ENCODE measurements at places on chromosomes 2 and 18.

GRCh38 chr2:61993422-61994024, 88.0 kb downstream of the COMMD1 start:
- no peak for DNase-seq

DNA sequence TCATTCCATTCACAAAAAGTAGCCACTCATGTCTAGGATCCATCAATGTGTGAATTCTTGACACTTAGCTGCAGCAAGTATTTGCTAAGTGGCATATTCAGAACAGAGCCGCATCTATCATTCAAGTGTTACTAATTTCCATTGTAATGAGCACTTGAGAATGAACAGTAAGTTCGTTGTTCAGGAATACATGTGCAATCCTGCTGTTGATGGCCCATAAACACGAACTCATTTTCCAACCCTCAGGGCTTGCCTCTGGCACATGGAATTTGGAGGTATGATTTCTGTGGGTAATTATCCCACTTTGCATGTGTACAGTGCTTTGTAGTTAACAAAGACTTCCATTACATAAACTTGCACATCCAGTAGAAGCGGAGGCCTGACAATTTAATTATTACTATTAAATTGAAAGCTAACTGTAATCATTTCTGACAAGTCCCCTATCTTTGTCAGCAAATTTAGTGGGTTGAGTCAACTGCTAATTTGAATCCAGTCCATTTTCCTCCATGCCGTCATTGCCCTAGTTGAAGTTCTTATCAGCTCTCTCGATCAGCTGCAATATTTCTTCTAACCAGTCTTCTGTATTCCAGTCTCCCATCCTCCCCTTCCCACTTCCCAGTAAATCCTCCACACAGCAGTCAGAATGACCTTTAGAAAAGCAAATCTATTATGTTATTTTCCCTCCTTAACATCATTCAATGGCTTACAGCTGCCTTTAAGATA, 116.0 kb upstream of the AQP4 start:
- DNase-seq, result no peak

DNA sequence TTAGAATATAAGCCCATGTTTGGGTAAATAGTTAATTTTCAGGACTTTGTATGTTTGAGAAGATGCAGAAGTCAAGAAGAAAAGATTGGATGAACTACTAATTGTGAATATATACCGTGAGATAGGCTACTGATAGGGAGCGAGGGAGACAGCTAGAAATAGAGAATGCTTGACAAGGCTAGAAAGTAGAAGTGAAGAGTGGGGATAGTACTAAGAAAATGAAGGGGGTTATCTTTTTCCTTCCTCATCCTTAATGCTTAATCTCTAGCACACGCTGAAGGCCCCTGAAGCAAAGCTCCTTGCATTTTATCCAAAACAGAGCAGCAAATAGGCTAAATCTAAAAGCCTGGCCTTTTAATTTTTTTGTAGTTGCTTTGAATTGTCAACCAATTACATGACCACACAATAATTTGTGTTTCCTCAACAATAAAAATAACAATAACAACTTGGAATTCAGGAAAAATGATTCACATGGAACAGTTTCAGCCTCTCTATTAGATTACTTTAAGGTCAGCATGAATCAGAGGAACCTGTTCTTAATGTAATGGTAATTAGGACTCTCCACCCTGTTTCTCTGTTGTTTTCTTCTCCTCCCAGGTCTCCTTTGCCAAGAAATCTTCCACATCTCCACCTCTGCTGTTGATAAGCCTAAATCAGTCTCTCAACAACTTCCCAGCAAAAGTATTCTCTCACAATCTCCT, 1071.3 kb upstream of the ZEB2 start:
- DNase-seq, result no peak

- DNase-seq, result no peak
Observed at GRCh38 chr2:129191530-129191929, 787.9 kb upstream of the RAB6C start.

- no peak for DNase-seq
Observed at GRCh38 chr2:30491225-30491624, 44.2 kb downstream of the LCLAT1 start.

DNA sequence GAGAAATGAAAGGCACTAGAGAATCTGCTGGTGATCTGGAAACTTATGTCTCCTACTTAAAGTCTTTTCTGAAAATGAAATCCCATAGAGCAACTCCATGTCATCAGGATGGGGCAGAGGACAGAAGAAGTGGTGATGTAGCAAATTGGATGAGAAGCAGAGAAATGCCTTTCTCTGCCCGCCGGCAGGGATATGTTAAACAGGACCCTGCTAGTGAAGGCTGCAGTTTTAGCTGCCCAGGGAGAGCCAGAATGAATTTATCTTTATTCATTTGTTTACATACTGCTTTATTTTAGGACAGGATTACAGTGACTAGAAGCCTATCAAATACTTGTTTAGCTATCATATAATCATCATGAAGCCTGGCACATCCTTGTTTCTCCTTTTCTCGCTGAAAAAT, 247.0 kb downstream of the DOK6 start:
- DNase-seq, result no peak

- DNase-seq, result no peak
Observed at GRCh38 chr18:3790703-3791102, 340.7 kb downstream of the TGIF1 start.

- no peak for DNase-seq
Observed at GRCh38 chr18:10190564-10190963, 263.9 kb upstream of the APCDD1 start.

- no peak for DNase-seq
Observed at GRCh38 chr2:237405006-237405559, 8.9 kb downstream of the COL6A3 start.

DNA sequence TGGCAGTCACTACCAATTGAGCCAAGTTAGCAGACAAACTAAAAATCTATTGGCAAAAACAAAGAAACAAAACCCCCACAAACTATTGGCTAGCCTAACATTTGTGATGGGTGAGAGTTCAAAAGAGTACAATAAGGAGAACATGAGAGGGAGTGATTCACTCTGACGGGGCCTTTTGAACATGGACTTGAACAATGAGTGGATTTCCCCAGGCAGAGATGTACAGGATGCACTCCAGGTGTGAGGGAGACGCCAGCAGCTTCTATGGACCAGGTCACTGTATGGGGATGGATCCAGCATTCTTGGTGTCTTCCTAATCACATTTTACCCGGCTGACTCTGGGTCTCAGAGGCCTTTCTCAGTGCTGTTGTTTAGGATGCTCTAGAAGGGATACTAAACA, 167.5 kb upstream of the SMAD2 start:
- no peak for DNase-seq

- no peak for DNase-seq
Observed at GRCh38 chr18:24181806-24182205, 42.9 kb downstream of the CABYR start.

DNA sequence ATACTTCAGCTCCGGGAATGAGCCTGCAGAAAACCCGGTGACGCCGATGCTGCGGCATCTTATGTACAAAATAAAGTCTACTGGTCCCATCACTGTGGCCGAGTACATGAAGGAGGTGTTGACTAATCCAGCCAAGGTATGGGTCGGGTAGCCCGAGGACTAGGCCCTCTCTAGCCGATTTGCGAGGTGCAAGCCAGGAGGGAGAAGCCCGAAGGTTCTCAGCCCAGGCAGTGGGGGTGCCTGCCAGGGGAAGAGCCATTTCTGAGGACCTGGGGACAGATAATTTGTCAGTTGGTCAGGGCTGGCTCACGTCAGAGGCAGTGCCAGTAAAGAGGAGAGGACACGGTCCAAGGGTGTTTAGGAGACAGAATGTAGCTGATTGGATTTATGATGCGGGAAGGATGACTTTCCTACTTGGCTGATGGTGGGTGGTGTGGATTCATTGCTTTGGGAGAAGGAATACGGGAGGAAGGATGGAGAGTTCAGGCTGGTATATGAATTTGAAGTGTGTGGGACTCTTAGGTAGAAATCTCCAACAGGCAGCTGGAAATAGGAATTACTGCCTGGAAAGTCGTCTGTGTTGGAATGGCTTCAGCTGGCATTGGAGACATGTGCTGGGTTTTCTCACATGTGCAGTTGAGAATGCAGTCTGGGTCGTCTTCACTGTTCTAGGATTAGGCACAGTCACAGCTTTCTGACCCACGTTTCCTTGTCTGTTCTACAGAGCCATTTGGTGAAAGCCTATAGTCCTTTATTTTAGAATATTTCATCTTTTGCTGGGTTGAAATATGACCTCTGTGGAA, 874 bp downstream of the NDUFAF7 start:
- no peak for DNase-seq

DNA sequence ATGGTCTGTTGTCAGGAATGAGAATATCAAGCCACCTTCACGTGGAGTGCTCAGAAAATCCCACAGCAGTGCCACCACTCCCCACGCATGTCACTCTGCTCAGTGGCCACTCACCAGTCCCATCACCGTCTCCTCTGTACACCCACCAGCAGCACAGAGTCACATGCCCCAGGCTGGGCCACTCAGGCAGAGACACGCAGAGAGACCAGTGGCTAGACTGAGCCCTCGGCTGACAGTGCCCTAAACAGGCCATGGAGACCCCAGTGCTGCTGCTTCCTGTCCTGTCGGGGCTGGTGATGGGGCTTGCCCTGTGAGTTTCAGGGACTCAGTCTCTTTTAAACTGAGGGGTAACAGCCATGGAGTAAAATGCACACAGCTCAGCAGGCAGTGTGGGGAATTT, 25.9 kb downstream of the ODC1 start:
- DNase-seq, result no peak

GRCh38 chr2:36339607-36340218, 15.9 kb upstream of the CRIM1 start:
- DNase-seq, result no peak

DNA sequence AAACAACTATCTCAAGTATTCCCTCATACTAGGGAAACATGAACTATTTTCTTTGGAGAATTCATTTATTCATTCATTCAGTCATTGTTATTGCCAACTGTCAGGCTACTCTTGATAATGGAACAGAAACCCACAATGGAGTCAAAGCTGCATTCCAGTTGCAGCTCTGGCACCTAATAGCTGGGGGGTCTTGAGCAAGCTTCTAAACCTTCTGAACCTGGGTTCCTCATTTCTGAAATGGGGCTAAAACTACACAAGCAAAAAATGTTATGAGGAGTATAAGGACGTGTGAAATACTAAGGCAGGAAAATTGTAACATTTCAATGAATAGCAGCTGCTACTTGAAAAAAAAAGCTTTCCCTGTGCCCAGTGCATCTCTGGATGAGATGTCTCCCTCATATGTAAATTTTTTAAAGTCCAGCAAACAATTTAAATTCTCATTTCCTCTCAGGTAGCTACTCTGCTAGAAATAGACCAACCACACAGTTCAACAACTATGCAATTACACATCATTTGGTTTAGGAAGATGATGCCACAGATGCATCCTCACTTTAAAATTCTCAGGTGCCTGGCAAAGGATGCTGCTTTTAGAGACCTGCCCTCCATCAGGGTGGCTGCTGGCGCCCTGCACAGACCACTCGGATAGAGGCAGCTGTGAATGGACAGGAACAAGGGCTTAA, 38.5 kb downstream of the SPRED2 start:
- no peak for DNase-seq

GRCh38 chr2:161208527-161209139, 48.4 kb downstream of the TANK start:
- DNase-seq, result no peak

- no peak for DNase-seq
Observed at GRCh38 chr2:21757805-21758430, 634.1 kb downstream of the TDRD15 start.

DNA sequence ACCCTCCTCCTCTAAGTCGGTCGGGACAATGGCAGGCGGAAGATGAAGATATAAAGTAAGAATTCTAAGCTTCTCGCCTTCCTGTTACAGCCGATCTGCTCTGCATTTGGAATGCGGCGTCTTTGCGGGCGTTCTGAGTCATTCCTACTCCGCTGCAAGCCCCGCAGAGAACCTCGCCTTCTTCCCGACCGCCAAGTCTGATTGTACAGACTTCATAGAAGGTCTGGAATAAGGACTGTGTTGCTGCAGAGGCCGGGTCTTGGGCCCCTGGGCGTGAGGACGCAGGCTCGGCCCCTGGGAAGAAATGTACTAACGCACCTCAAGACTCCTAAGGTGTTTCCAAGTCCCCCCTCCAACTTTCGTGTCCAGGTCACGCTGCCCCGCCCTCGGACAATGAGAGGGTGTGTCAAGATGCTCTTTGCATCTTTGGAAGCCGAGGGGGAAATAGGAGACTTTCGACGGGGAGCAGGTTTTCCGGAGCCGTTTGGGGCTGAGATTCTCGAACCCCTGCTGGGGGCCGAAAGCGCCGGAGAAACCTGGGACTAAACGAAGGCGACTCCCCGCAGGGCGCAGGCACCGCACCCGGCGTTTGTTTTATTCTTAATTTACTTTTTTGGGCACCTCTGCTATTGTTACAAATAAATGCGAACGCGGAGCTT, 12.7 kb upstream of the PAX3 start:
- no peak for DNase-seq

- no peak for DNase-seq
Observed at GRCh38 chr2:108412995-108413710, 35.4 kb downstream of the SULT1C4 start.

DNA sequence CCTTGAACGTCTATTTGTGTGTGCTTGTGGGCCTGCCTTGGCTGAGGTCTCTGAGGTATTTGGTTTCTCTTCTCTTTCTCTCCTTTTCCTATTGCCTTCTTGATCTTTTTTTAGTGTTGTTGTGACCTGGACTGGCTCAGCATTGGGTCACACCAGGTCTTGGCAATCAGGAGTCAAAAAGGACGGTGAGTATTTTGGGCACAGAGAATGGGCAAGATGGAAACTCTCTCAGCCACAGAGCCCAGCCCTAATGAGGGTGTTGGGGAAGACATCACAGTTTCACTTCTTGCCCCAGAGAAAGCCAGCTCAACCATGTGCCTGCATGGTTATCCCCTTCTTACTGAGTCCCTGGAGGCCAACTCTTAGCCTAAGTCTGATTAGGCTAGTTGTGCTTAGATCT, 13.7 kb upstream of the INO80C start:
- DNase-seq, result no peak

DNA sequence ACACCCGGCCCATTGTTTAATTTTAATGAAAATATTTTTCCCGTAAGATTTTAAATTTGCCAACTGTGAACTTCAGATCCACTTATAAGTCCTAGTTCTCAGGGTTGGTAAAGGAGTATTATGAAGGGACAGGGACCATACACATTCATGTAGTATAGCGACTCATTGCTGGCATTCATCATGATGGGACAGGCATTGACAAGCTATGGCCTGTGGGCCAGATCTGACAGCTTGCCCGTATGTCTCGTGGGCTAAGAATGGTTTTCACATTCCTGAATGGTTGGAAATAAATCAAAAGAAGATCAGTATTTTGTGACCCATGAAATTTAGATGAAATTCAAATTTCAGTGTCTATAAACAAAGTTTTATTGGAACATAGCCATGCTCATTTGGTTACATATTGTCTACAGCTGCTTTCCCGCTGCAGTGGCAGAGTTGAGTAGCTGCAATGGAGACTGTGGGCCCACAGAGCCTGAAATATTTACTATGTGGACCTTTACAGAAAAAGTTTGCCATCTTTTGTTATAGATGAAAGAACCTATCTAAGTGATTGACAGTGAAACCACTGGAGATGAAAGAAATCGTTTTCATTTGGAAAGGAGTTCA, 4.1 kb downstream of the RAPGEF4 start:
- no peak for DNase-seq

DNA sequence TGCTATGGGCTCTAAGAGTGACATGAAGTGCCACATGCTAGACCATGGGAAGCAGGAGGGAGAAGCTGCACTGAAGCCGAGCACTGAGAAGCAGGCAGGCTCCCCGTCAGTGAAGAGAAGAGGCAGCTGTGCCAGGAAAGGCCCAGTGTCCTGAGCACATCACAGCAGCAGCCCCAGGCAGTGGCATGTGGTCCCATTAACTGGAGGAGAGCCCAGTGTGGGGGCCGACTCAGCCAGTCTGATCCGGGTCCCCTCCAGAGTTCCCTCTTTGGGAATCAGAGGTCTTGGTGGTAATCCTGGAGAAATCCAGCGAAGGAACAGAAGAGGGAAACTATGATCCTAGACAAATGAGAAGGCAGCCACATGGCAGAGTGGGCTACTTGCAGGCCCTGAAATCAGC, 96.7 kb upstream of the ACAA2 start:
- DNase-seq, result no peak

All from activated CD8-positive, alpha-beta memory T cell treated with anti-CD3 and anti-CD28 coated beads for 48 hours (primary cell).